Effector CD4-positive, alpha-beta T cell (primary cell): ENCODE measurements at places on chromosomes 4 and X.

DNA sequence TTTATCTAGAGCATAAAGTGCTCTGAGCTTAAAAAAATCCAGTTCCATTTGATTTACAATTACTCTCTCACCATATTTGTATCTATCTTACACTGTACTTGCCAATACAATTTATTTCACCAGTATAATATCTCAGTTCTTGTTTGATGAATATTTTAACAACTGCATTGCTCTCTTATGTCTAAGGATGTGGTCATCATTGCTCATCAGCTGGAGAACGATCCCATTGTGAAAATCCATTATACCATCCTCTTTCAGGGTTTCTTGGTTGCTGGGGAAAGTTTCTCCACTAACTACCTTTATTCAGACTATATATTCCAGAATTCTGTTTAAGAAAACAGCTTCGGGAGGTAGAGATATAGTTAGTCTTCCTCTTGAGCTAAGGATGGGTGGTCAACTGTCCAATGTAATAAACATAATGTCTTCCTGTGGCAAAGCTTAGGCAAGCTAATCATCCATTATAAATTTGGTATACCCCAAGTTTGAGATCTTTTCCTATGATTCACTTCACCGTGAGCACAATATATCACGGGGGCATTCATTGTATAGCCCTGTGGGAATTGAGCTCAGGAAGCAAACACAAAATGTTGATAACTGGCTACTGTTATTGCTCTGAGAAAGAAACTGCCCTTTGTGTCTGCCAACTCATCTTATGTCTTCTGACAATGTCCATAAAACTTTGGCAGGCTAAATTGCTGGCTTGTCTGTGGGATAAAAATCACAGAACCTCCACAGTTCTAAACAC lies 2361.9 kb downstream of the ARAP2 start:
- no peak for DNase-seq

DNA sequence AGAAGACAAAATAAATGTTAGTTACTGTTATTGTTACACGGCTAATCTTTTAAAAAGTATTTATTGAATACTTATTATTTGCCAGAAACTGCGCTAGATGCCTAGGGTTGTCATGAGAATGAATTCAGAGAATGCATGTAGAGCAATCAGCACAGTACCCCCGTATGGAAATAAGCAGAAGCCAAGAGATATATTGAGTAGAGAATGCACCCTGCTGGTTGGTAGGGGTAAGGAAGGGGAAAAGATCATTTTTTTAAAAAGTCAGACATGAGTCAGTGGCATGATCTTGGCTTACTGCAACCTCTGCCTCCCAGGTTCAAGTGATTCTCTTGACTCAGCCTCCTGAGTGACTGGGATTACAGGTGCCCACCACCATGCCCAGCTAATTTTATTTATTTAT lies 13.1 kb upstream of the DRP2 start:
- no peak for DNase-seq

GRCh38 chrX:74383611-74384010 lies 37.7 kb upstream of the SLC16A2 start:
- DNase-seq: no peak

DNA sequence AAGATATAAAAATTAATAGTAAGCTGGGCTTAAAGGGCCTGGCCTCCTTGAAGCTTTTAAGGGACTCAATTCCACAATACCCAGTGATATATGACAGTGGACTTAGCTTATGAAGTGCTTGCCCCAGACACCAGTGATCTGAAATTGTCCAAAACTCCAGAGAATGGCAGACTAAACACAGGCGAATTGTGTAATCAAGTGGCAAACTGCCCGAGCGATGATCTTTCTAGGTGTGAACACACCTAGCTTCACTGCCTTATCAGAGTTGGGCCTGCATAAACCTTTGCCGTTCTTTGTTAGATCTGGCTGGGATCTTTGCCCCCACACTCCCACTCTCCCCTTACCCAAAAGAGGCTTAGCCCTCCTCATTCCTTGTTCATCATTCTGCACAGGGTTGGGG lies 62.5 kb upstream of the SH3RF1 start:
- DNase-seq: no peak

- no peak for DNase-seq
Observed at GRCh38 chr4:75723163-75724065, 963 bp upstream of the USO1 start.

DNA sequence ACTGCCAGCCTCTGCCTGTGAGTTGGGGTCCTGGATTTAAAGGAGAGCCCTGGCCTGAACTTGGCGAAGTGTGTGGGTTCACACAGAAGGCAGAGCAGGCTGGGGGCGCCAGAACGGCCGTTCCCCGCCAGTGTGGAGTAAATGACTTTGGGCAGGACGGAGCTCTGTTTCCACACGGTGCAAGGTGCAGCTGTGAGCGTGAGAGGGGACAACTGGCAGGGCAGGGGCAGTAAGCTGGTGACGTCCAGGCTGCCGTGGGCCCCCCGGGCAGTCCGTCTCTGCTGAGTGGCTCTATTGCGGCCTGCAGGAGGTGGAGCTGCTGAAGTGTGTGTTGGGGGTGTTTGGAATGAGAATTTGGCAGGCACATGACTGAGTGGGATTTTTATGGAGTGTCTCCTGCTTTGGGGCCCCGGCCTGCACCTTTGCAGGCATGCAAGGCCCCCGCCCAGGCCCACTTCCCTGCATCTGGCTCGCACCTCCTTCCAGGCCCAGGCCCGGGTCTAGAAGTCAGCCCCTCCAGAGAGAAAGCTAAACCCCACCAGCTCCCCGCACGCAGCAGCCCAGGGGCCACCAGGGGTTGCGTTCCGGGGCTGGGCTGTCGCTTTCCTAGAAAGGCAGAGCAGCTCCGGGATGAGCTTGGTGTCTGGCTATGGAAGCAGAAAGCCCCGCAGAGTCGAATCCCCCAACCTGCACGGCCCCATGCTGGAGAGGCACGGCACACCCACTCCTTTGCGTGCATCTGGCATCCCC lies 62.2 kb upstream of the GRPEL1 start:
- no peak for DNase-seq

DNA sequence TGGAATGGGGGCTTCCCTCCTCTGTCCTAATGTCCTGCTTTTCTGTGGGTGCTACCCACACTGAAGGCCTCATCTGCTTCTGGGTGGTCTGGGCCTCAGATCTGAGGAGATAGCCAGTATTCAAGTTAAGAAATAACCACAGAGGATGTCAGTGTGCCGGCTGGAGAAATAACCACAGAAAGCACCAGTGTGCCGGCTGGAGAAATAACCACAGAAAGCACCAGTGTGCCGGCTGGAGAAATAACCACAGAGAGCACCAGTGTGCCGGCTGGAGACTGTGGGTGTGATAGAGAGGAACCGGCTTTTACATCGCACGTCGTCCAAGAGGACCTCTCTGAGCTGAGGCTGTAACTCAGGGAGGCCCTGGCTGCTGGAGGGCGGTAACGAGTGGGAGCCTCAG lies 65.7 kb upstream of the PSAPL1 start:
- no peak for DNase-seq

DNA sequence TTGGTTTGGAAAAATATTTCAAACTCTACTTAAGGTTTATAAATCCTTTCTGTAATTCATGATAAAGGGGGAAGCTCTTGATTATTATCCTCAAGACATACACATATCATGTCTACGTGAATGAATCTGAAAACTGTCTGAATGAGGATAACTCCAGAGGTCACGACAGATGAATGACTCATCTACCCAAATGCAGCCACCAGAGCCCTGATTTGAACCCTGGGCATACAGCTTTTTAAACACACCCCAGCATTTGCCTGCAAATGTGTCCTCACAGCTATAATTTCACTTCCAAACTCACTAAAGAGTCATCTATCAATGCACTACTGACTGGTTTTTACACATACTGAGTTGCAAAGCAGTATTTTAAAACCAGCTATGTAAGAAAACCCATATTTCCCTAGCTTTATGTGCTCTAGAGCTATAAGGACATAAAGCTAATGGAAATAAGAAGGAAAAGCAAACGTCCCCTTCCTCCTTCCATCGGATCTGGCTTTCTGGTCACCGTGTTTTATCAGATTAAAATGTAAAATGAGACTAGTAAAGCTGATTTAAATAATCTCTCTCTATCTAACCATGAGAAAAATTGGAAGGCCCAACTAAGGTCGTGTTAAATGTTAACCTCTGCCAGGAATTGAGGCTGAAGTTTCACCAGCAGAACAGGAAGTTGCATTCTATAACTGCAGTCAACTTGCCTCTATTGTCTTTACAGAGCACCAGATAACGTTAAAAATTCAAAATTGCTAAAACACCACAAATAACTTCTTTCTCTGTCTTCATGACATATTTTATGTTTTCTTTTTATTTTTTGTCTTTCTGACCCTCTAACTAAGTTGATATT lies 63.1 kb upstream of the SPP1 start:
- DNase-seq: no peak

DNA sequence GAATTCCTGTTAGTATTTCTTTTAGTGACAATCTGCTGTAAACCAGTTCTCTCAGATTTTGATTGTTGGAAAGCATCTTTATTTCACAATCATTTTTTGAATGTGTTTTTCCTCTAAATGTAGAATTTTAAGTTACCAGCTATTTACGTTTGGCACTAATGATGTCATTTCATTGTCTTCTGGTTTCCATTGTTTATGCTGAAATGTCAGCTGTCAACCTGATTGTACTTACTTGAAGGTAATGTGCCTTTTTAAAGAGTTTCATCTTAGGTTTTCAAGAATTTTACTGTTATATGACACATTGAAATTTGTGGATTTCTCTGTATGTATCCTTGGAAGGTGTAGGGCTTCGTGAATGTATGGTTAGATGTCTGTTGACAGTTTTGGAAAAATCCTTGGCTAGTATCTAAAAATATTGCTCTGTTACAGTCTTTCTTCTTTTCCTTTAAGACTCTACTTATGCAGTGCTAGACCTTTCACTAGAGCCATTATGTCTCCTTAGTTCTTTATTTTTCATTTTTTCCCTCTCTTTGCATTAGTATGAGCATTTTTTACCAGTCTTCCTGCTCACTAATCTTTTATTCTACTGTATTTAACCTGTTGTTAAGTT lies 30.4 kb downstream of the SMAD1 start:
- no peak for DNase-seq

DNA sequence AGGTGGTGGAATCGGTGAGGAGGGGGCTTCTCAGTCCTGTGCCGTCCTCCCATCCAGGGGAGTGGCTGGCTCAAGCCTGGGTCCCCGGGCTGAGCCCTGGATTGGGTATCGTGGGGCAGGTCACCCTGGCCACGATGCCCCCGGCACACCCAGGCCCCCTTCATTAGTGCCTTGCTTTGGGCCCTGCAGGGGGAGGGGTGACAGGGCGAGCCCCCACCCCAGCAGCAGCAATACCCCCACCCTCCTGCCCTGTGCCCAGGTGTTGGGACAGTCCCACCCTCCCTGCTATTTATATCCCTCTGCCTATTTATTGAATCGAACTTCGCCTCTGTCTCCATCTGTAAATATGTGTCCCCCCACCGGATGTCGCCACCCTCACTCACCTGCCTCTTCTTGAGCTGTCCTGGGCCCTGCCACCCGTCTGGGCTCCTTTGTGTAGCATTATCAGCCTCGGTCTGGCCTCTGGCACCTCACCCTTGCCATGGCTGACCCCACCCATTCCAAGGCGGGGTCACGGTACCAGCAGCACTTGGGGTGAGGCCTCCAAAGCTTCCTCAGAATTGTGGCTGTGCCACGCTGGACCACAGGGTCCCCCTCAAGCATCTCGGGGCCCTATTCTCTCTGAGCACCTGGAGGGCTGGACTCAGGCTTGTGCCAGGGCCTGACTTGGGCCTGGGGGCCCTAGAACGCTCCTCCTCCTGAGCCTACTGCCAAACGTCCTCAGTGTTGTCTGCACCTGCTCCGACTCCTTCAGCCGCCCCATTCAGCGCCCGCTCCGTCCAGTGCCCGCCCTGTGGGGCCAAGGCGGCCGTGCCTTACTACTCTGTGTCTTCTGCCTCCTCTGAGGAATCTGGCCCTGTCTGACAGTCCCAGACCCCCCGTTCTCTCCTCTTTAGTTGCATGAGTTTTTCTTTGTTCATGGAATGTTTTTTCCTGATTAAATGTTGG lies 6.1 kb downstream of the LAGE3 start:
- no peak for DNase-seq

- DNase-seq: no peak
Observed at GRCh38 chr4:19580095-19580494, 671.6 kb upstream of the SLIT2 start.

DNA sequence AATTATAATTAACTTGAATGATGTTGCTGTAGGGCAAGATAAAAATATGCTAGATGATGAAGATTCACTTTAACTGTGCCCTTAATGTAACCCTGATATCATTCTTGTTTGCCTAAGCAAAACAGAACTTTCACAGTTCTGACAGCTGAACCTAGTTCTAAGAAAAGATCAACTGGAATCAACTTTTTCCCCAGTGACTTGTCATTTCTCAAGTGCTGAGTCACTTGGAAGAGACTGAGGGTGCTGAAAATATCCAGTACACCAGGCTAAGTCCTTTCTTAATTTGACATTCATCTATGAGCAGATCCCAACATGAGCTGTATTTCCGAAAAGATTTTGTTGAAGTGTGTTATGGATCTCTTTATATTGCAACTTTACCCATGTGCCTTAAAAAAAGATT lies 140.4 kb downstream of the MID1IP1 start:
- DNase-seq: no peak

DNA sequence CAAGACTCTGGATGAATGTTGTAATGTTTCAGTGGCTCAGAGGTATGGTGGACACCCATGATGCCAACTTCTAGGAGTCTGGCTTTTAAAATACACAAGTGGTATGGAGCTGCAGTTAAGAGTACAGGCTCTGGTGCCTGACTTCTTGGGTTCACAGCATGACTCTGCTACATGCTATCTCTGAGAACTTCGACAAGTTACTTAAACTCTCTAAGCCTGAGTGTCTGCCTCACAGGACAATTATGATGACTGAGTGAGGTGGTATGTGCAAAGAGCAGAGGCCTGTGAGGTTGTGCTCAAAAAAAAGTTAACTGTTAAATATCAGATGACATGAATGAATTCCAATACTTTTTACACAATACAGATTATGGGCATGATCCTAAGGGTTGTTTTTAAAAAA lies 90.9 kb upstream of the SRD5A3 start:
- no peak for DNase-seq

GRCh38 chr4:183905593-183906488 lies 734 bp downstream of the STOX2 start:
- no peak for DNase-seq

DNA sequence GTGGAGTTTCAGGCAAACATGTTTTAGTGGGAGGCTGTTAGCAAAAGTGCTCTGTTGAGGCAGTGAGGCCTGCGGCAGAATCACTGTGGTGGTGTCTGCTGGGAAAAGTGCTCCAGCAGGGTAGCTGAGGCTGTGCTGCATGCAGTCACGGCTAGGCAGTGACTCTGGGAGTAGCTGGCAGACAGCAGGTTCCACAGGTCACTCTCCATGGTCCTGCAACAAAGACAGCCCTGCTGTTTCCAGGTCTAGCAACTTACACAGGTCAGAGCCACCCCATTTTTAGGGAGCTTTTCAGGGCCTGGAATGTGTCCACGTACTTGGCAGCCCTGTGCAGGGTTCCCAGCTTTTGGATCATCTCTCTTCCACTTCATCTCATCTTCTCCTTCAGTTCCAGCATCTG lies 184.3 kb downstream of the NAA11 start:
- no peak for DNase-seq

- DNase-seq: no peak
Observed at GRCh38 chr4:6497796-6498195, 25.4 kb upstream of the PPP2R2C start.
